ENCODE measurements at places on chromosomes 13 and 19. TPM values are rescaled to one million over a fixed set of nuclear protein-coding genes. Genes with fewer than 3 reads are reported as not detected.

- H3K36me3 ChIP-seq = no peaks in the 10 kb centered on the region
- H3K27me3 ChIP-seq = no peaks in the 10 kb centered on the region
- H3K4me1 ChIP-seq = peaks cover 4% of the 10 kb centered on the region
- H3K27ac ChIP-seq = no peak overlapping the region
- no peak for DNase-seq
- no peak overlapping the region for H3K4me3 ChIP-seq
Measured at GRCh38 chr19:6671960-6672359, 2.0 kb upstream of the TNFSF14 start.

Gene SMIM17
- total RNA-seq = 0.27 TPM

DNA sequence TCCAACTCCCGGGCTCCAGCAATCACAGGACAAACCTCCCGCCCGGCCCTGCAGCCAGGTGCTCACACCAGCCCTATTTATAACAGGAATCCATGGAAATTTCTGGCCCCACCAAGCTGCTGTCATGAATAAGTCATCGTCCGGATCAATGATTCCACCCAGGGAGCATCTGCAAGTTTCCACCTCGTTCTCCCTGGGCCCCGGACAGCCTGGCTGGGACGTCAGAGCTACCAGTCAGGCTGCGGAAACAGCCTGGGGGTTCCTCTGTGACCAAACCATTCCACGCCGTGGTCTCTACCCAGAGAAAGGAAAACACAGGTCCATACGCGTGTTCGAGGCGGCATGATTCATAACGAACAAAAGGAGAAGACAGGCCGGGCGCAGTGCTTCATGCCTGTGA, 20.7 kb upstream of the PTBP1 start:
- no peaks in the 10 kb centered on the region for H3K36me3 ChIP-seq
- no peak overlapping the region for H3K4me3 ChIP-seq
- H3K27ac ChIP-seq = no peak overlapping the region
- no peaks in the 10 kb centered on the region for H3K27me3 ChIP-seq

DNA sequence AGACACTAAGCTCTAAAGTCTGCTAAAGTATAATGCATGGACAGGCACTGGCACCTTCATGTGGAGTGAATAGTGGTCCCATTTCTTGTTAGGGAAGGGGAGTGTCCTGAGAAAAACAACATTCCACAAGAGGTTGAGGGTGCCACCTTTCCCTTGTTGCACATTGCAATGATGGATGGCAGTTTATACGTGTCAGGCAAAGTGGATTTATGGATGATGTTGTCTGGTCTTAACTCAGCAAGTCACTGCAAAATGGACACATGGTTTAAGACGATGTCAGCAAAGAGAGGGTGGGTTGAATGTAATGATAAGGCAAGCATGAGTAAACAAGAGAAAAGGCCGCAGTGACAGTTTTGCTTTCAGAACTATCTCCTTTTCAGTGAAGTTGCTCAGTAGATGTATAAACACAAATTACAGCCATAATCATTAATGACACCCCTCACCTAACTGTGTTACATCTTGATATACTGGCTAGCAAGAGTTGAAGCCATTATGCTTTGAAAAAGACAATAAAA, 19.6 kb upstream of the CBY2 start:
- H3K4me3 ChIP-seq = no peak overlapping the region
- peaks cover 4% of the 10 kb centered on the region for H3K4me1 ChIP-seq
- H3K36me3 ChIP-seq = no peaks in the 10 kb centered on the region

Gene PODNL1
- total RNA-seq = 3.3 TPM

Measured in astrocyte (in vitro differentiated cells and primary cell).